Ascending aorta (tissue), 2 donors: ENCODE measurements at places on chromosomes 7 and 10.

GRCh38 chr7:128352636-128353035 is 8.9 kb downstream of the PRRT4 start:
- DNase-seq: no peak

GRCh38 chr10:126459878-126460481 is 71.7 kb upstream of the ADAM12 start:
- DNase-seq: no peak

DNA sequence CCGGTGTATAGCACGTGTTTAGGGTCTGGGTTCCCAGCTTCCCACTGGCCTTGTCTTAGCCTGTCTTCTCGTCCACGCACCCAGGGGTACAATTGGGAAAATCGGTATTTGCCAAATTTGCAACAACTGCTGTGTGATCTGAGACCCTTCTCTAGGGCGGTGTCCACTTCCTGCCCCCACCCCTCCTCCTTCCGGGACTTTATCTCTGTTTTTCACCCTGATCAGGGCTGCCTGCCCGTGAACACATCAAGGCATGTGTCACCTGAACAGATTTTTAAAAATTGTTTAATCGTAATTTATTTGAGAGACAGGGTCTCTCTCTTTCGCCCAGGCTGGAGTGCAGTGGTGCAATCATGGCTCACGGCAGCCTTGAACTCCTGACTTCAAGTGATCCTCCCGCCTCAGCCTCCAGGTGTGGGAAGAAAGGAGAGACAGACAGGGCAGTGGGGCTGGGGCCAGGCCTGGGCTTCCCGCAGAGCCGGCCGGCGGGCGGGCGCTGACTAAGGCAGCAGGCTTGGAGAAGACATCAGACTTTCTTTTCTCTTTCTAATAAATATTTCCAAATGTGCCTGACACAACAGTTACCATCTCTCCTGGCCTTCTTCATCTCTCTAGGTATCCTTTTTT is 27.5 kb downstream of the ELFN1 start:
- peak; percentile 28 for DNase-seq

DNA sequence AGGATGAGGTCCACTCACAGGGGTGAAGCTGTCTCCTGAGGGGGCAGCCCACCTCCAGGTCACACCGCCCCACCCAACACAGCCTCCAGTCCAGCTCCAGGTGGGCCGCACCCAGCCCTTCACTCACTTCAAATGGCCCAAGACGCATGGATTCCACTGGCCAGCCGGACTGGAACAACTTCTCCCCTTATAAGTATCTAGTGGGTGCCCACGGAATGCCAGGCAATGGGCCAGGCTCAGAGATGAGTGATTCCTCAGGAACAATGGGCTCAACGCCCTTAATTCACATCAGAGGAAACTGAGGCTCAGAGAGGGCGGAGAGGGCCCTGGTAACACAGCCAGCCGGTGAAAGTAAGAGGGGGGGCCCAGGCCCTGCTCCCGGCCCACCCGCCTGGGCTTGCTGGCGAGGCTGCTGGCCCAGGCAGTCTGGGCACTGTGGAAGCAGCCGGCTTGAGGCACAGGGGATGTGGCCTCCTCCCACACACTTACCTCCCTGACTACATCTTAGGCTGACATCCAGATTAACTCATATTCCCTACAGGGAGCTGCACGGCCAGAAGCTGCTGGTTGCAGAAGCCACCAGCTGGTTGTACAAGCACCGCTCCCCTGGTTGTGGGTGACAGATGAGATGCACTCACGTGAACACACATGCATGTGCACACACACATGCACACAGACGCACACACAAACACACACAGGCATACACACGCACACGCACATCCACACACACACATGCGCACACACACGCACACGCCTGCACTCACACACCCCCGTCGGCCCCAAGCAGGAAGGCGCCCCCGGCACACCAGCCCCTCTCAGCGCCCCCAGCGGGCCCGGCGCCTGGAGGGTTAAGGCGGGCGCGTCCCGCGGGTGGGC is 1.0 kb upstream of the FAM20C start:
- no peak for DNase-seq

- DNase-seq: no peak
Observed at GRCh38 chr7:29607889-29608288, 44.3 kb downstream of the PRR15 start.

- DNase-seq: no peak
Observed at GRCh38 chr7:135704074-135704473, 23.9 kb downstream of the SLC13A4 start.

GRCh38 chr10:125024497-125025234 is 82.7 kb downstream of the ZRANB1 start:
- DNase-seq: no peak

- DNase-seq: no peak
Observed at GRCh38 chr7:91596287-91596686, 284.2 kb downstream of the MTERF1 start.
